ENCODE measurements at places on chromosomes 6 and 20.

DNA sequence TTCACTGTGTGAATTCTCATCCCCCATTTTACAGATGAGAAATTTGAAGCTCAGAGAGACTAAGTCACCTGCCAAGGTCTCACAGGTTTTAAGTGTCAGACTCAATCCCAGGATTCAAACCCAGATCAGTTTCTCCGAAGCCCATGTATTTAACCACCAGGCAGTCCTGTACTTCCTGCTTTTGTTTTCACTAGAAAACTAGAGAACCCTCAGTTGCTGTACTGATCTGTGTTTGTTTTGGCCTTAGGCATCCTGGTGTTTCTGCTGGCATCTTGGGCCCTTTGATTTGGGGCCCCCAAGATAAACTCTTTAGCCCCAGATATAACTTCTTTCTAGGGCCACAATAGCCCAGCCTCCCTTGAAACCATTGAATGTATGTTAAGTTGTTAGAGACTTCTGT is 36.5 kb downstream of the PPP1R16B start:
- DNase-seq, result no peak

DNA sequence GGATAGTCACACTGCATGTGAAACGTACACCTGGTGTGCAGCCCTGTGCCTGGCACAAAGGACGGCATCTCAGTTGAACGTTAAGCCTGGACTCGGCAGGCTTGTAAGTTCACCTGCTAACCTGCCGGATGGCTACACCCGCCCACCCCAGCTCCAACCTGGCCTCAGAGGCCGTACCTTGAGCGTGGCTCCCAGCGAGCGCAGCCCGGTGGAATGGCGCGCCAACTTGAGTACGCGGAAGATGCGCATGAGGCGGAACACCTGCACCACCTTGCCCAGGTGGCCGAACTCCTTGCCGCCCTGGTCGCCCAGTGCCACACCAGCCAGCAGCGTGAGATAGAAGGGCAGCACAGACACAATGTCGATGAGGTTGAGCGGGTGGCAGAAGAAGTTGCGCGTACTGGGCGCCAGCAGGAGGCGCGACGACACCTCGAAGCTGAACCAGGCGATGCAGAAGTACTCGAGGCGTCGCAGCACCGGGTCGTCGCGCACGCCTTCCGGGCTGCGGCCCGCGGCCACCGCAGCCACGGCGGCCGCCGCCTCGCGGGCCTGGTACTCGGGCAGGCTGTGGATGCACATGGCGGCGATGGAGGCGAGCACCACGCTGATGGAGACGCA is 3.3 kb downstream of the KCNS1 start:
- no peak for DNase-seq

GRCh38 chr6:119241111-119241465 is 108.5 kb downstream of the MAN1A1 start:
- DNase-seq, result no peak

GRCh38 chr6:128174724-128175123 is 273.9 kb upstream of the THEMIS start:
- DNase-seq, result no peak

All from GM18507 (cell line).